ENCODE measurements at places on chromosomes 3 and 15.

- no peak for DNase-seq
These were observed 16.8 kb upstream of the SLC41A3 start for GRCh38 chr3:126100634-126101301.

- DNase-seq = peak; percentile 18
These were observed 43.4 kb downstream of the C2CD4A start for GRCh38 chr15:62109982-62110851.

GRCh38 chr3:134505485-134505884 lies 19.6 kb downstream of the CEP63 start:
- DNase-seq = no peak

- DNase-seq = peak; percentile 68
These were observed 5.1 kb upstream of the SLC25A38 start for GRCh38 chr3:39378088-39378487.

- no peak for DNase-seq
These were observed 12.6 kb downstream of the LIMD1 start for GRCh38 chr3:45606991-45607712.

GRCh38 chr15:66897416-66897815 lies 168.0 kb upstream of the SMAD3 start:
- no peak for DNase-seq

DNA sequence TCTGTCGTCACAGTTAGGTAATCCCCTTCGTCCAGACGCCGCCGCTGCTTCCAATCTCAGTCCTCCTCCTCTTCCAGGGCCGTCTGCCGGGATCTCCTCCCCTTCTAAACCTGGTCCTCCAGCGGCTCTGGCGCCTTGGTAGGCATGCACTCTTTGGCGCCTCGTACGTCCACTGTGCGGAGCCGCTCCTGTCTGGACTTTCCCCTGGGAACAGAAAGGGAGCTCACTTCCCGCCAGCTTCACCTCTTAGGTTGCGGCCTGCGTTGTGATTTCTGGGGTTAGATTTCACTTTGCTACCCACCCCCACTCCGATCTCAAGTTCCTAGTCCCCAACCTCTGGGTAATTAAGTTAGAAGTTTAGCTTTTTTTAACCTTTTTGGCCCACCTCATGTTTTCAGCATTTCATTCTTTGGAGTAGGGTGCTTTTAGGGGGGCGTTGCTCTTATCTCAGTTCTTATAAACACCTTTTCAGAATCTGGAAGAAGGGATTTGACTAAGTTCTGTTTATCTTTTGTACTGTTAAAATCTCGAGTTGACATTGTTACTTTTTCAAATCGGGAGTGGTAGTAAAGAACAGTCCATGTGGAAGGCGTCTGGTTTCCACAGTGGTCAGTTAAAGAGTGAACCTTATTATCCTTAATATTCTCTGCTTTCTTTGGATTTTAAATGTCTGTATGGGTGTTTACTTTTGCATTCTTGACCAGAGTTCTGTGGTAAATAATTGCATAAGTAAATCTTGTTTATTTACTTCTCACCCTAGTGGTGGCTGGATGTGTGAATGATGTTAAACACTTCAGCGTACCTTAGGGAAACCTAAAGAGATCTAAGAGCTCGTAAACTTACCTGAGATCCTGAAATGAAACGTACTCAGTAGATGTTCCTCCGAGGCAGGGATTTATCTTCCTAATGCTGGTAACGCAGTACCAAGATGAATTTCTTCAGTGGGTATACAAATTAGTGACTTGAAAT lies 611 bp downstream of the CTDSPL2 start:
- DNase-seq = no peak

DNA sequence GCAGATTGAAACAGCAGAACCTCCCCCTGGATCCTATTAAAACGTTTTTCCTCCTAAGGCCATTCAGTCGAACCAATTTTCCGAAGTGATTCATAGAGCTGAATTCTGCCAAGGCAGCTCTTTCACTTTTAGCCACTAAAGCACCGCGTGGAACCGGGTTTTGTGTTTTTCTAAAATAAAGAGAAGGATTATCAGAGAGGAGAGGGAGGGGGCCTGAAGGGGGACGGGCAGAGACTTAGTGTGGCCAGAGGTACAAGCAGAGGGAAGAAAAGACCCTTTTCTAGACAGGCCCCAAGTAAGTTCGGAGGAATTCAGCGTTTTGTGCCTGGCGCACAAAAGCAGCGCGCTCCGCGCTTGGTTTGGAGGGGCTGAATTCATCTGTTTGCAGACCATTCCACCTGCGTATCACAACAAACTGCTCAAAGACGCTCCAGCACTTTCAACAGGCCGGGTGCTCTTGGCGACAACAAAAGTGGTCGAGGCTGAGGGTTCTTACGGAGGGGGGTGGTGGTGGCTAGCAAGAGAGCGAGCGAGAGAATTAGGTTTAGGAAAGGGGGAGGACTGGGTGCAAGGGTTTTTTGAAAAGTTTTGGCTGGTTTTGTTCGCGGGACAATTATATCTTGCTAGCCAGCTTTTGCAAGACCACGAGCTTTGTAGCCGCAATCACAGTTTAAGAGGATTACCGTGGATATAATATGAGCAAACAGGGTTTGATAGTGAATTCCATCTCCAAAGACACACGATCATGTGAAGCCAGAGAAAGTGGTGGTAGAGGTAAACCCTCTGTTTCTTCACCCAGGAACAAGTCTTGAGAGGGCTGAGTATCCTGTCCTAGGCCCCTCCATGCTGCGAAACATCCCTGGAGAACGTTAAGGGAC lies 1.2 kb upstream of the FEZF2 start:
- no peak for DNase-seq

DNA sequence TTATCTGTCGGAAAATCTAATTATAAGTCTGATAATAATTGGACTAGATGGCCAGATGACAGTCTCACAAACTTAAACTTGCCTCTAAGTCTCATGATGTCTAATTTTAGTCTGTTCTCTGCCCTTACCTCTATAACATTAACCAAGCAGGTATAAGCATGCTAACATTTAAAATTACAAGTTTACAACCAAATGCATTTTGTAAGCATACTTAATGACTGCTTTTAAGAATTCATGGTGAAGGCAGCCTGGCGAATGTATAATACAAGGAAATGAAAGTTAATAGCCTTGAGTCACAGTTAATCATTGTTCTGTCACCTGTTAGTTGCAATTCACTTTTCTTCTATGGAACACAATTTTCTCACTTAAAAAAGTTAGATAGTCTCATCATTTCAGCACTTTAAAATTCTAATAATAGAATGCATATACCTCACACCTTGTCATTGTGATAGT lies 16.5 kb downstream of the BCHE start:
- no peak for DNase-seq

DNA sequence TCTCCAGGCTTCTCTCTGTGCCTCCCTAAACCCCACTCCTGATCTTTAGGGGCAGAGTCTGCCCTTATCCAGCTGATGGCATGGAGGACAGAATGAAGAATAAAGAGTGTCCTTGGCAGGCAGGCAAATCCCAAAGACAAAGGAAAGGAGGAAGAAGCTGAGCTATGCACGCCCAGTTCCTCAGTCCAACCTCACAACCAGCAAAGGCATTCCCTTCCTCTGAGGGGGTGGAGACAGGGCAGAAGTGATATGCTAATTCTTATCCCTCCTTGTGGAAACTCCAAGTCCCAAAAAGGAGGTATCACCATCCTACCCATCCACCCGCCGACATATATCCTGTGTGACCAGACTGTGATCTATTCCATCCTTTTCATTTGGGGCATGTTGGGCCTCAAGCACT lies 10.5 kb upstream of the CCDC54 start:
- no peak for DNase-seq

DNA sequence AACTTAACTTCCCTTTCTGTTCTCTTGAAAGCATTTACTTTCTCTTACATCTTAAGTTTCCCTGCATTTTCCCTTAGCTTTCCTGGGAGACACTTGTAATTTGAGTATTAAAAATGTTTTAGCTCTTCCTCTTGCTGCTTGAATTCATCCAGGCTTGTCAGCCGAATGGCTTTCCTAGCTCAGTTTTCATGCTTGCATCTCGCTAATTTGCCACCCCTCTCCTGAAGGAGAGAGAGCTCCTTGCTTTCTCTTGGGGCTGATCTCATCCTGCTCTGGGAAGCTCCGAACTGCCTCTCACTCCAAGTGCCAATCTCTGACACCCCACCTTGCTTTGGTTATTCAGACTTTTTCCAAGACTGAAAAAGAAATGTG lies 374.6 kb upstream of the TBL1XR1 start:
- DNase-seq = no peak

- DNase-seq = no peak
These were observed 493.3 kb downstream of the FOXP1 start for GRCh38 chr3:71090207-71090606.

DNA sequence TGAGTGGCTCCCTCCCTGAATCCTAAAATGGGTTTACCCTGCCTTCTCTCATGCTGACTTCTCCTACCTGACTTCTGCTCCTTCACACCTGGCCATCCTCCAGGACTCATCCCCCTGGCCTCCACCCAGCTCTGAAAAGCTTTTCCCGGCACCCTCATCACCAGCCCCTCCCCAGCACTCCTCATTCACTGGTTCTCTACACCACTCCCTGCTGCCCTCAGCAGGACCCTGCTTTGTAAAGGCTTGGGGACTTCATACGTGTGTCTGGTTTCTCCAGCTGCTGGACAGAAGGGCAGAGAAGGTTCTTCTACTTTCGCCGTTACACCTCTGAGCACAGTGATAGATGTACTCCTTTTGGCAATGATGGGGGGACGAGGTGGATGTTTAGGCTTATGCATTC lies 184.9 kb upstream of the UBE3A start:
- DNase-seq = no peak

GRCh38 chr3:71521940-71522876 lies 61.3 kb downstream of the FOXP1 start:
- DNase-seq = no peak

GRCh38 chr3:95254061-95254460 lies 1191.2 kb downstream of the NSUN3 start:
- no peak for DNase-seq

GRCh38 chr15:43186003-43186353 lies 775 bp downstream of the CCNDBP1 start:
- no peak for DNase-seq

- no peak for DNase-seq
These were observed 997.9 kb upstream of the ALCAM start for GRCh38 chr3:104368760-104369159.

DNA sequence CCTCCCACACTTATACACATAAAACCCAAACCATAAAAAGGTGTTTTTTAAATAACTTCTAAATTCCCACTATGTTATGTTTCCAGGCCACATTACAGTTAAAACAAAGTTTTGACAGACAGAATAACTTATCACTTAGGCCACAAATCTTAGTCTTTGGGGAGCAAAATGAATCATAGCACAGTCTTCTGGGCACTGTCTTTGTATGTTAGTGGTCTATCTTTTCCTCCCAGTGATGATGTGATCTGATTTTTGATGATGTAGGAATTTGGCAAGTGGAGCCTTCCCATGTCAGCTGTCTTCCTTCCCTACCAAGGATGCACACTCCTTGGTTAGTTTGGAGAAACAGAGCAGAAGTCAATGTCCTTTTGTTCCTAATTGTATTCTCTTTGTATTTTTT lies 67.3 kb downstream of the THSD4 start:
- no peak for DNase-seq

DNA sequence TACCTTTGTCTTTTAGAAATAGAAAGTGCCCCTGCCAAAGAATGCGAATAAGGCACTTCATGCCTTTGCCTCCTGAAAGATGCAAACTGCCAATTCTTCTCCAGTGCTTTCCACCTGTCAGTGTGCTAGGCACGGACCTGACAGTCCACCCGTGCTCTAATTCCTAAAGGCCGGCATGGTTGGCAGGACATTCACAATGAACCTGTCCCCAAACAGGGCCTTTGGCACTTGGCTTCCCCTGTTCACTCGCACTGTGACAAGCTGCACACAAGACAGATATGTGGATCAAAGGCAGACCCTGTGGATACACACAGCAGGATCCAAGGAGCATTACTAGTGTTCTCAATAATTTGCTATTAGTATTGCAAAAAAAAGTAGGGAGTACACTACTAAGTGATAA lies 505.7 kb upstream of the AGTR1 start:
- DNase-seq = no peak

DNA sequence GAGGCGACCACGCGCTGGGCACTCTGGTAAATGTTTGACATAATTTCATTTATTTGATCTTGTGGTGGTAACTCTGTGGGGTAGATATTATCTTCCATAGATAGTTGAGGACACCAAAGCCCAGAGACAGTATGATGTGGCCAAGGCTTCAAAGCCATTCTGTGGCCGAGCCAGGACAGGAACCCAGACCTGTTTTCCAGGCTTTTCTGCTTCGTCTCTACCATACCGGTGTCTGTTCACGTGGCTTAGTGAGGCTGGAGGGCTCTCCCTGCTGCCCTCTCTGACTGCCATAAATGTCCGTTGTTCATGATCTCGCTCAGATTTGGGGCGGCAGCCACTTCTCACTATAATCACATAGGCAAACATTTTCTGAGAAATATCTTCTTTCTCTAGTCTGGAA lies 134.7 kb downstream of the PEX5L start:
- no peak for DNase-seq

- DNase-seq = no peak
These were observed 30.3 kb downstream of the GPD1L start for GRCh38 chr3:32136703-32137102.

DNA sequence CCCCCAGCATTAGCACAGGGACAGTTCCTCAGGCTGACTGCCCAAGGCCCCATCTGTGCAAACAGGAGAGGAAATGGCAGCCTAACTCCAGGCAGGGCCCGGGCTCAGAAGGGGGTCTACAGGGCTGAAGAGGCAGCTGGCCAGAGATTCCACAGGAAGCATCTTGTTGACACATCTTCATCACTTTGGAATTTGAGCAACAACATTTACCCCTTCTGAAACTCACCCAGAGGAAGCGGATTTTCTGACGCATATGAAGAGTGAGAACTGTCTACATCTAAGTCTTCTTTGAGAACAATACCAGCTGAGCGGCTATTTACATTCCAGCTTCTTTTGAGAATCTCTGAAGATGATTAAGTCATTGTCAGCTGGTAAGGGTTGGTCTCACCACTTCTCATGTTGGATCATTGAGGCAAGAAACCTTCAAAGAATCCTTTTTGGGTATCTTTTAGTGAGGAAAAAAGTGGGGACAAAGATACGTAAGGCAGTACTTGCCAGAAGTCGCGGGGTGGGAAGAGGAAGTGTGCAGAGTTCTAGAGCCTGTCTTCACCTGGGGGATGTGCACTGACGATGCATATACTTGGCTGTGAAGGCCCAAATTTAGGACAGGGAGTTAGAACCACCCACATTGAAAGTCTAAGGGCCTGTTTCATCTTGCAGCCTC lies 25.4 kb upstream of the SRP14 start:
- DNase-seq = no peak

DNA sequence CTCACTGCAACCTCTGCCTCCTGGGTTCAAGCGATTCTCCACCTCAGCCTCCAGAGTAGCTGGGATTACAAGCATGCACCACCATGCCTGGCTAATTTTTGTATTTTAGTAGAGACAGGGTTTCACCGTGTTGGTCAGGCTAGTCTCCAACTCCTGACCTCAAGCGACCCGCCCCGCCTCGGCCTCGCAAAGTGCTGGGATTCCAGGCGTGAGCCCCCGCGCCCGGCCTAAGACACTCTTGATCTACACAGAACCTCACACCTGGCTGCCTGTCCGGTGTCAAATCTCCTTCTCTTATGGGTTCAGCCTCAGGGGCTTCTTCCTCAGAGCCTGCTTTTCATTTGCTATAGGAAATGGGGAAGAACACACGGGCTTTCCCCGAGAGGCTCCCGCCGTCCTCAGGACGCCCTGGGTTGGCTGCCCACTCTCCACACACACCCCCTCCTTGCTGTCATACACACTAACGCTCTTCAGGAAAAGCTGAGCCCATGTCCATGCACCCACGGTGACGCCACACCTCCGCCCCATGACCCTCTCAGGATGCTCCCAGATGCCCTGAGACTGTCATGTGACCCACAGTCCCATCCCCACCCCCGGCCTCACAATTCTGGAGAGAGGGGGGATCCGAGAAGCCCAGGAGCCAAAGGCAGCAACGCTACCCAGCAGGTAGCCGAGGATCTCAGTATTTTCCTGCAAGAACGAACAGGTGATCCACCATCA lies 10.4 kb downstream of the TMEM44 start:
- DNase-seq = no peak
